ENCODE measurements at places on chromosomes 3 and 15. TPM values are rescaled to one million over a fixed set of nuclear protein-coding genes. Genes with fewer than 3 reads are reported as not detected.

GUCA1C gene
- total RNA-seq, result not detected

WDR93 gene
- 0.05 TPM for total RNA-seq

SAMMSON gene
- total RNA-seq, result not detected

SOX2 gene
- total RNA-seq, result 25.6 TPM

CPNE9 gene
- not detected for total RNA-seq

MYZAP gene
- 0.72 TPM for total RNA-seq

CYP19A1 gene
- total RNA-seq, result not detected

DUOXA2 gene
- not detected for total RNA-seq

HCLS1 gene
- total RNA-seq, result not detected

CCDC32 gene
- 24.4 TPM for total RNA-seq

GASK1A gene
- not detected for total RNA-seq

BCHE gene
- total RNA-seq, result not detected

CLDN11 gene
- total RNA-seq, result 1.7 TPM

DNASE1L3 gene
- not detected for total RNA-seq

IGSF11 gene
- 0.18 TPM for total RNA-seq

NR2E3 gene
- not detected for total RNA-seq

GRAMD1C gene
- total RNA-seq, result 13.8 TPM

NOX5 gene
- not detected for total RNA-seq

CCNB2 gene
- total RNA-seq, result 127 TPM

CCDC13 gene
- 0.39 TPM for total RNA-seq

BMF gene
- total RNA-seq, result 6.2 TPM

SLC9C1 gene
- total RNA-seq, result not detected

SYNPR gene
- total RNA-seq, result not detected

SKIL gene
- 51.5 TPM for total RNA-seq

STAC gene
- 29.1 TPM for total RNA-seq

C3orf20 gene
- total RNA-seq, result not detected

SLC28A2 gene
- total RNA-seq, result not detected

SENP2 gene
- total RNA-seq, result 29.1 TPM

UBA7 gene
- total RNA-seq, result 11.7 TPM

CASR gene
- total RNA-seq, result not detected

LINGO1 gene
- total RNA-seq, result not detected

ALS2CL gene
- total RNA-seq, result 0.37 TPM

SLC27A2 gene
- 0.13 TPM for total RNA-seq

ROPN1 gene
- total RNA-seq, result not detected

FANCD2OS gene
- not detected for total RNA-seq

HCN4 gene
- not detected for total RNA-seq

CLDN16 gene
- total RNA-seq, result 0.08 TPM

ARL14 gene
- not detected for total RNA-seq
